NB4 (cell line): ENCODE measurements at places on chromosomes 4 and X.

GRCh38 chr4:7591409-7592053 lies 156.8 kb upstream of the PSAPL1 start:
- DNase-seq, result no peak

- no peak for DNase-seq
Measured at GRCh38 chr4:1900087-1900433, 28.9 kb downstream of the NSD2 start.

GRCh38 chr4:74904509-74905065 lies 28.3 kb upstream of the PARM1 start:
- no peak for DNase-seq

DNA sequence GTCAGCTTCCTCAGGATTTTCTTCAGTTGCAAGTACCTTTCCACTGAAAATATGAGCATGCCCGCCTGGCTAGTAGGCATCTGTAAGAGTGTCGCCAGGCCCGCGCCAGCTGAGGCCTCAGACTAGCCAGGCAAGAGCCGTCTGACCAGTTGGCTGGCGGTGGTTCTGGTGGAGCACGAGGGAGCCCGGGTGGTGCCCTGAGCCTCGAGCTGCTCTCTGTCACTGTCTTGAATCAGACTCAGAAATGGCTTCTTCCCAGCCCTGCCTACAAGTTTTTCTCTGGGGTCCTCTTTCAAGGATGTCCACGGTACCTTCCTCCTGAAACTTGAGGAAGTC lies 11.9 kb downstream of the GRPEL1 start:
- DNase-seq, result no peak

DNA sequence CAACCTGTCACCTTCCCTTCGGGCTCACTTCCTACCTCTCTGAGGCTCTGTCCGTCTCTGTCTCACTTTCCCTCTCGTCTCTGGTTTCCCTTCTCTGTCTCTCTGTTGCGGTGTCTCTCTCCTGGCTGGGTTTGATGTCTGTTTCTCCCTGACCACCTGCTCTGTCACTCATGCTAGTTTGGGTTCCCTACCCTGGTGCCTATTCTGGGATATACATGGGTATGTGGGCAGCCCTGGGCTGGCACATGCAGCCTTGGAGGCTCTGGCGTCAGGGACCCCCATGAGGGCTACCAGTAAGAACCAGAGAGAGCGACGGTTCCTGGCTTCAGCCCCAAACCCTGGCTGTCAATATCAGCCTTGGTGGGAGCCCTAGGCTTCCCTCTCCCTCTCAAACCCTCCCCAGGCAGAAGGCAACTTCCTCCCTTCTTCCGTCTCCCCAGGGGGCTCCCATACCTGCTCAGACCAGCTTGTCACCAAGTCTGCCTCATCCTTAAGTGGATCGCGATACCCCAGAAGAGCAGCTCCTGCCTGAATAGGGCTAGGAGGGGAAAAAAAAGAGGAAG lies 314 bp downstream of the DNASE1L1 start:
- DNase-seq, result no peak
